ENCODE measurements at places on chromosomes 5 and 9.
A peak's percentile ranks its signal among the peaks of the same experiment; 100 is the strongest.

- DNase-seq, result no peak
Measured at GRCh38 chr5:37005946-37006540, 129.5 kb downstream of the NIPBL start.

- DNase-seq, result no peak
Measured at GRCh38 chr9:130023144-130023787, 19.7 kb downstream of the FNBP1 start.

- no peak for DNase-seq
Measured at GRCh38 chr9:14372437-14373335, 58.7 kb upstream of the NFIB start.

GRCh38 chr9:8963885-8964284 is 1164.3 kb upstream of the DMAC1 start:
- no peak for DNase-seq

GRCh38 chr5:8445139-8445538 is 576.2 kb downstream of the MTRR start:
- DNase-seq, result no peak

- DNase-seq, result no peak
Measured at GRCh38 chr5:77066823-77067442, 20.2 kb downstream of the ZBED3 start.

GRCh38 chr5:79697222-79698170 is 7.9 kb downstream of the CMYA5 start:
- no peak for DNase-seq

DNA sequence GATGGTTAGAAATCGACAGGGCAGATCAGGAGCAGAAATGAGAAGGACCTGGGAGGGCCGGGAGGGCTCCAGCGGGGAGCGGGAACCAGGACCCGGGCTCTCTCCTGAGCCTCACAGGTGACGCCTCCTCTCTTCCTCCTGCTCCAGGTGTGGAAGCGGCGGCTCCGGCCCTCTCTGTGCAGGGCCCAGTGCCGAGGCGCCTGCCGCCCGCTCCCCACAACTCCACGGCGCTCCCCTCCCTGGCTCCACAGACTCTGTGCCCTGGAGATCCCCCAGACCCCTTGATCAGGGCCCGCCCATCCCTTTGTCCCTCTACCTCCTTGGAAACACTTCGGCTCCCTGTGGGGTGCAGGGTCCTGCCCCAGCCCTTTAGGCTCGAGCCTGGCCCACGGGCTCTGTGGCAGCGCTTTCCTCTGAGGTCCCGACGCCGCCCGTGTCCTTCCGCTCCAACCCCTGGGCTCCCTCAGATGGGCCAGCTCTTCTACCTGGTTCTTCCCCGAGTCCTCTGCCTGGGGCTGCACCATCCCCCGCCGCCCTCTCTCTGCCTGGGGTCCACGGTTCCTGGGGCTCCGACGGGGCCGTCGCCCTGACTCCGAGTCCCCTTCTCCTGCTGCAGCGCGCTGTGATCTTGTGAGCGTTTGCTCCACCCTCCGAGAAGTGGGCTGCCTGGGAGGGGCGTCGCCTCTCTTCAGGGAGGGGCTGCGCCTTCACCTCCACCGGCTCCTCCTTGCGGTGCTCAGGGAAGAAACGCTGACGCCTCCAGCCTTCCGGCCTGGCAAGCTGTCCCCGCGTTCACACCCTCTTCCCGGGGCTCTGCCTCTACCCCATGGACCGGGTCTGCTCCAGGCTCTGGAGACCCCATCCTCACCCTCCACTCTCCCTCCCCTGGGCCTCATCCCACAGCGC is 22.4 kb upstream of the SLC6A3 start:
- no peak for DNase-seq

DNA sequence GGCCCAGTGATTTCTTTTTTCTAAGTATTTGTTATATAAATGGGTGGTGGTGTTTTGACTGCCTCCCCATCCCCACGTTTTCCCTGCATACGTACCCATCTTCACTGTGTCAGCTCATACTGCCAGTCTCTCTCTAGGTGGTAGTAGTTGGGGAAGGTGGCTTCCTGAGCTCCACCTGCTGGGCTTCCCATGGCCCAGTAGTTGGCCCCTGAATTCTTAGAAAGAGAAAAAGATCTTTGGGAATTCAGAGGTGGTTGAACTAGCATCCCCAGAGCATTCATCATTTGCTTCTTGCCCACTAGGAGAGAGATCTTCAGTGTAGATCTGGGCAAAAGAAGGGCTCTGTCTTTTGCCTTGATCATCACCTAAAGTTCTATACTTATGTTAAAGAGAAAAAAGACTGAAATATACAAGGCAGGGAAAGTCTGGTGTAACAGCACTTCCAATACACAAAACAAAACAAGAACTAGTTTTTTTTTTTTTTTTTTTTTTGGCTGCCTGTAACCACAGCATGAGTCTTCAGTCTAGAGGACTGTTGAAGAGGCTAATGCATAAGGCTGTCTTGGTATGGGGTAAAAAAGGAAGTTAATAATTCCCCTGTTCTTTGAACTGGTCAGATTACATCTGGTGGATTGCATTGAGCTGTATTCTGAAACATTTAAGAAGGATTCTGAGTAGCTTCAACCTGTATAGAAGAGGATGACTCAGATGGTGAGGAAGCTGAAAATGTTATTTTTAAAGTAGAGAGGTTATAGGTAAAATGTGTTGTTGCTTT is 128.7 kb downstream of the ATG10 start:
- DNase-seq, result no peak

DNA sequence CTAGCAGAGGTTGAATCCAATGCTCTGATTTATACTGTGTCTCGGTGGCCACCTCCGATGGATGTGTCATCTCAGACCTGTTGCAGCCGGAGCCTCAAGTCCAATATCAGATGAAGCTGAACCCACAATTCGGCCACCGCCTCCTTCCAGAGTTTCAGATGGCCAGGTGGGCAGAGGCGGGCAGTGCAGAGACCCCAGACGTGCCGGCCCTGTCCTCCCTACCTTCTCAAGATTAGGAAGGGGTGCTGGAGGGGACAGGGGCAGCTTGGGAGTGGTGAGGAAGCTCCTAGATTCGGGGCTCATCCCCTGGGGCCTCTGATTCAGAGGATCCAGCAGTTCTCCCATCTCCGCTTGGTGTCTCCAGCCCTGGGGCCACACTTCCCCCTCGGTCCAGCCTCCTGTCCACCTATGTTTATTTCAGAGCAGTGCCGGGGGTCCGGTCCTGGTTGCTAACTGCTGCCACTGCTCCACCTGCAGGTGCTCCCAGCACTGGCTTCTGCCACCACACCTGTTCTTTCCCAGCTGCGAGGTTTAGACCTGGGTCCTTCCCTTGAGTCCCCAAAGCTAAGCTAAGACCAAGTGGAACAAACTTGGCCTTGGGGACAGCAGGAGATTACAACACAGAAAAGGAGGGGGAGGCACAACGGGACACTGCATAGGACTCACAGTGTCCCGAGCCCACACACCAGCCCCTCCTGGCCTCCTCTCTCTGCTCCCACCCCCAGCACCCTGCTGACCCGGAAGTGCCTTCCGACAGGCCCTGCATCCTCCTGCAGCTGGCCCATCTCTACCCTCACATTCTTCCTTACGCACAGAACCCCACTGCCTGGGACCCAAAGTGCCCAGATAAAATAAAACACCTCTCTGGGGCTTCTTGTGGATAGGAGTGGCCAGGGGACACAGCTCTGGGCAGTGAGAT is 81.6 kb downstream of the NTNG2 start:
- DNase-seq, result no peak

GRCh38 chr9:3876553-3876952 is 350.8 kb upstream of the RFX3 start:
- no peak for DNase-seq

- no peak for DNase-seq
Measured at GRCh38 chr5:142300677-142301076, 24.1 kb downstream of the SPRY4 start.

GRCh38 chr5:52419357-52419756 is 368.4 kb upstream of the ITGA1 start:
- DNase-seq, result no peak

DNA sequence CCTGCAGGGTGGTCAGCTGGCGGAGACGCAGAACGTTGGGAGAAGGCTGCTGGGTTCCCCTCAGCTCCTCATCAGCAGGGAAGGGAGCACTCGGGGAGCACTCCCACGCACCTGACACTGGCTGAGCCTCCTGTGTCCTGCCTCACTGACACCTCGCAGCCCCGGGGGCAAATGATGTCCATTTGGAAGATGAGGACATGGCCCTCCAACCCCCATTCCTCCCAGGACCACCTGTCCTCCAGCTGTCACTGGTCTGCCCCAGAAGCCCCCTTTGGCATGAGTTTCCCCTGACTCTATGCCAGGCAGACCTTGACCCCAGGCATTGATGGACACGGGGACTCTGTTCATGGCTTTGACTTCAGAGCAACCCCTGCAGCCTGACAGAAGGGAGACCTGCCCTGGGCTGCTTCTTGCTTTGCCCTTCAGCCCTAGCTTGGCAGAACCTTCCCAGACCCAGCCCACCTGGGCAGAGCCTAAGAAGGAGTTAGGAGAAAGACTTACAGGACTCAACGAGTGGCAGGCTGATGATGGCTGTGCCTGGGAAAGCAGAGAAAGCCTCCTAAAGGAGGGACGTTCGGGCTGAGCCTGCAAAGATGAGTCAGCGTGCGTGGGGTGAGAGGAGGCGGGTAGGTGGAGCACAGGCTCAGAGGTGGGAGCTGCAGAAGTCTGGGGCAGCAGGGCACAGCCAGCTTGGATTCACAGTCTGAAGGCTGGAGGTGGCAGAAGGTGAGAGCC is 90.6 kb downstream of the LMX1B start:
- DNase-seq, result peak; percentile 44

DNA sequence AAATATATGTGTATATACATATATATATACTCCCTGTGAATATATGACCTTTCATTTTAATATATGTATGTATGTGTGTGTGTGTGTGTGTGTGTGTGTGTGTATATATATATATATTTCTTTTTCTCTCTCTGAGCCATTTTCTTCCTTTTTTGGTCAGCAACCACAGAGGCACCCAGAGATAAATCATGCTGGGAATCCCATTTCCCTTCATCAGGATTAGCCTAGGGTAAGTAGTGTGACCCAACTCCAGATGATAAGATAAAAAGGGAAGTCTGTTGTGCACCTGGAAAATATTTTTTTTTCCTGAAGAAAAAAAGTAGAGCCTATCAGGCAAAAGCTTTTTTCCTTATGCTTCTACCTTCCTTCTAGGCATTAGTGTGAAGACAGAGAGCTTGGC is 25.4 kb upstream of the SUB1 start:
- DNase-seq, result no peak

- no peak for DNase-seq
Measured at GRCh38 chr5:82754036-82754746, 323.0 kb downstream of the TMEM167A start.

DNA sequence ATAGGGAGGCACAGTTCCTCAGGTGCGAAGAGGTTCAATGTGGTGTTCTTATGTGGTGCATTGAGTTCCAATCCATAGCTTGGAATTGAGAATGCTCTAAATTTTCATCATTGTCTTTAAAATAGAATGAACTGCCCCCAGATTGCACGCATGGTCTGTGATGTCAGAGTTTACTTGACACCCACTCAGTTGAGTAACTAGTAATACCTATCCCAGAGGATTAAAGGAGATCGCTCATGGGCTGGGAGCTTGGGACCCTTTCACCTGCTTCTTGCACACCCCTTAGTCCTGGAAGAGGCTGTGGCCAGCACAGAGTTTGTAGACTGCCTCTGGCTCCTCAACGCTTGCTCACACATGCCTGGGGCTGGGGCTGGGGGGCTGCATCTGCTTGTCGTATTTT is 95.1 kb upstream of the OTULINL start:
- DNase-seq, result no peak

GRCh38 chr9:81318571-81318970 is 370.8 kb downstream of the TLE1 start:
- no peak for DNase-seq

DNA sequence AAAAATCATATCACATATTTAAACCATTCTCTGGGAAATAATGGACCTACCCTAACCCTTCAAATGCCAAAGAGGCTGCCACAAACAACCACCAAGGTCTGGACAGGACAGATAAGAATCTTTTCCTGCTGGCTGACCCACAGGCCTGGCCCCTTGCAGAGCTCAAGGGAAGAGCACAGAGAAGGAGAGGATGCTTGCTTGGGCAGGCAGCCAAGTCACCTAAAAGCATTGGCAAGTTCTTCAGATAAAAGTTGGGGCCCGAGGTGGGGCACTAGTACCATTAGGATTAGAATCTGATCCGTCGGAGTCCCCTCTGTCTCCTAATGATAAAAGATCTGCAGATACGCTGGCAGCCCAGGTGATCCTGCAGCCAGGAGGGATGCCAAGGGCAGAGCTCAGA is 176.6 kb downstream of the GABBR2 start:
- no peak for DNase-seq

GRCh38 chr9:73050887-73051550 is 98.2 kb upstream of the ALDH1A1 start:
- DNase-seq, result no peak

DNA sequence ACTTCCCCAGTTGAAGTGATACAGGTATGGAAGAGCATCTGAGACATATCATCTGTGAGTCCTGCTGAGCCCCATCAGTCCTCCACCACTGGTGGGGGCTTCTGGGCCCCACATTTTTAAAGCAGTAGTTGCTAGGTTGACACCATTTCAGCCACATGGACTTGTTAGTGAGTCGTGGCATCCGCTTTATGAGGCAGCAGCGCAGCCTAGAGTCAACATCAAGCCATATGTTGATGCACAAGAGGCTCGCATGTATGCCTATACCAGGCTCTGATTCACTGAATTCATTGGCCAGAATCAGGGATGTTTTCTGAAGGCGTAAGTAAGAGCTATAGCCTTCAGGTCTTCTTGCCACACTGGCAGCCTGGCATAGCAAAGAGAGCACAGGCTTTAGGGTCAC is 26.8 kb downstream of the ZNF346 start:
- peak; percentile 8 for DNase-seq

GRCh38 chr5:96881511-96882115 is 5.3 kb downstream of the ERAP2 start:
- DNase-seq, result no peak

- DNase-seq, result no peak
Measured at GRCh38 chr5:57537811-57538210, 55.2 kb upstream of the ACTBL2 start.

GRCh38 chr5:59976342-59976741 is 82.8 kb upstream of the PDE4D start:
- DNase-seq, result no peak

- DNase-seq, result no peak
Measured at GRCh38 chr5:180323160-180323559, 30.0 kb downstream of the GFPT2 start.

- peak; percentile 59 for DNase-seq
Measured at GRCh38 chr5:134092875-134093274, 21.6 kb upstream of the TCF7 start.

- DNase-seq, result no peak
Measured at GRCh38 chr5:173891308-173892116, 3.4 kb downstream of the CPEB4 start.

- no peak for DNase-seq
Measured at GRCh38 chr9:130499804-130500263, 55.1 kb downstream of the ASS1 start.

DNA sequence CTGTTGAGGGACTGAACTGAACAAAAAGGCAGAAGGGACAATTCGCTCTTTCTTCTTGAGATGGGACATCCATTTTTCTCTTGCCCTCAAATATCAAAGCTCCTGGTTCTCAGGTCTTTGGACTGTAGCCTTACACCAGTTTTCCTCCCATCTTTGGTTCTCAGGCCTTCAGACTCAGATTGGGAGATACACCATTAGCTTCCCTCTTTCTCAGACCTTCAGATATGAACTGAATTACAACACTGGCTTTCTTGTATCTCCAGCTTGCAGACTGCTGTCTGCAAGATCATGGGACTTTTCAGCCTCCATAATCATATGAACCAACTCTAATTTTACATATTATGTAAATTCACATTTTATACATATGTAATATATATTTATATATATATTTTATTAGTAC is 12.6 kb upstream of the CCNG1 start:
- DNase-seq, result no peak

All from CD4-positive, alpha-beta T cell treated with Interleukin-17A for 4 hours (primary cell).